Activated CD4-positive, alpha-beta T cell treated with anti-CD3 and anti-CD28 coated beads, Interleukin-2, amount 50 U/mL, for 24 hours (primary cell): ENCODE measurements at places on chromosomes 11 and 22.

- no peak for DNase-seq
These were observed 17.2 kb downstream of the LRP4 start for GRCh38 chr11:46901156-46901555.

GRCh38 chr11:45374653-45375059 lies 88.5 kb upstream of the SYT13 start:
- no peak for DNase-seq

DNA sequence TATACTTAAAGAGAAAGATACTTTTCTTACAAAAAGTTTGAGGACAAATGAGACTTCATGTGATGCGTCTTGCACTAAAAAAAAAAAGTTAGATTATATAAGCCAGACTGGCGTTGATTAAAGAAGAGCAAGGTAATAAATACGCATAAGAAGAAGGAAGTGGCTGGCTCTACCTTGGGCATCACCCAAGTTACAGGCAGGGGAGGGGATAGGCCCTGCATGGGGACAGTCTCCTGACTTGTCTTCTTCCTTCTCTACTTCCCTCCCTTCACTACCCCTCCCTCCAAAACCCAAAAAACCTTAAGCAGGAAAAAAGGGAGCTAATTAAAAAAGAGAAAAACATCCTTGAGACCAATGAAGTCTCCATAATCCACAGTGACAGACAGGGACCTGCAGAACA lies 22.3 kb upstream of the TMA7B start:
- no peak for DNase-seq

- DNase-seq = no peak
These were observed 193.0 kb downstream of the MSANTD4 start for GRCh38 chr11:105829084-105829483.

GRCh38 chr11:33615751-33616150 lies 84.9 kb downstream of the C11orf91 start:
- DNase-seq = no peak

GRCh38 chr11:106706355-106706754 lies 311.9 kb downstream of the GUCY1A2 start:
- DNase-seq = no peak

- no peak for DNase-seq
These were observed 76.3 kb upstream of the DDI1 start for GRCh38 chr11:103960108-103960507.

GRCh38 chr11:26158251-26158650 lies 173.7 kb upstream of the ANO3 start:
- DNase-seq = no peak

DNA sequence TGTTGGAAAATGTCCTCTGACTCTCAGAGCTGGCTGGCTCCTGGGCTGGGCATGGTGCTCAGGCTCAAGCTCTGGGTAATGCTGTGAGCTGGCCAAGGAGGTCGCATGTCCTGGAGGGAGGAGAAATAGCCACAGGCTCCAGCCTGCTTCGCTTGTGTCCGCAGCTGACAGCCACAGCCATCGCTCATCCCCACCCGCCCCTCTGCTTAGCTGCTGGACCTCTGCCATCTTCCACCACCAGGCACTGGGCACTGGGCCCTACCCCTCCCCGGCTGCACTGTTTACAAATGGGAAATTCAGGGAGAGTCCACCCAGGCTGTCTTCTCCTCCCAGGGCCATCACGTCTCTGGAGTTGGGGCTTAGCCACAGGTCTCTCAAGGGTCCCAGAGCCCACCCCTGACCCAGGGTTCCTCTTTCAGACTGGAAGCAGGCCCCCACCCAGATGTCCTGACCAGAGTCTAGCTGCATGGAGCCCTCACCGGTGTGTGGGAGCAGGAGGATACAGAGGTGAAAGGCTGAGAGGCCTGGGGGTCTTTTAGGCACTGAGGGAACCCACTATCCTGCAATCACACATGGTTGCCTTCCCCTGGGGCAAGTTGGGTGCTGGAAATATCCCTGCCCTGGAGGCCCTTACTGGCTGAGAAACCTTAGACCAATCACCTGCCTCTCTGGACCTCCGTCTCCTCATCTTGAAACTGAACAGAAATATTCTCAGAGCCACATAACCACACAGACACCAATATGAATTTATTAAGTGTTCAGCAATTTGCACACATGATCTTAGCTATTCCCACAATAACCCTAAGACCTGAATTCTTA lies 62.7 kb downstream of the CD82 start:
- no peak for DNase-seq

DNA sequence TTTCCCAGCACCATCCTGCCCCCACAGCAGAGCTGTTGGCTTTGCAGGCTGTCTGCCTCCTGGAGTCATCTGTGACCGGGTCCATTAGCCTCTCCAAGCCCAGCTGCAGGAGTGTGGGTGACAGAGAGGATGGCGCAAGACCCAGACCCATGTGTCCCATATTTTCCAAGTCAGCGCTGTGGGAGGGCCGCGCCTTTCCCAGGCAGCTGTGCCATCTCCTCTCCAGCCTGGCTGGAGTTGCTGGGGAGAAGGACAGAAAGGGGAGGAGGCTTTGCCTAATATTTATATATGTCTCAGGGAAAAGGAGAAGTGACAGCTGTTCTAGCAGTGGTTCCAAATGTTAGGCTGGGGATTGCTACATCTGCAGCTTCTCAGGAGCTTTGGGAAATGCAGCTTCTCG lies 15.7 kb downstream of the DTX4 start:
- no peak for DNase-seq

- DNase-seq = no peak
These were observed 62.6 kb upstream of the WT1 start for GRCh38 chr11:32497951-32498350.

- DNase-seq = no peak
These were observed 49.3 kb downstream of the SCUBE1 start for GRCh38 chr22:43293655-43294392.
